ENCODE measurements at places on chromosomes 11 and 22. TPM values are rescaled to one million over a fixed set of nuclear protein-coding genes. Genes with fewer than 3 reads are reported as not detected.

Gene APOBEC3C
- total RNA-seq, result 7.5 TPM

Gene PANX2
- 1.4 TPM for total RNA-seq

Gene IGF2
- 0.07 TPM for total RNA-seq

Gene DNAJB13
- 0.43 TPM for total RNA-seq

Gene SCGB1D2
- total RNA-seq, result not detected

Gene BATF2
- total RNA-seq, result 0.34 TPM

Gene CD6
- total RNA-seq, result 0.07 TPM

Gene CDC42BPG
- total RNA-seq, result 7.5 TPM

Gene SYT13
- not detected for total RNA-seq

Gene ART5
- not detected for total RNA-seq

Gene TMA7B
- total RNA-seq, result not detected

Gene A4GALT
- 13.3 TPM for total RNA-seq

All from nasal cavity respiratory epithelium epithelial cell of viscerocranial mucosa (primary cell).